ENCODE measurements at places on chromosomes 5 and 9.

DNA sequence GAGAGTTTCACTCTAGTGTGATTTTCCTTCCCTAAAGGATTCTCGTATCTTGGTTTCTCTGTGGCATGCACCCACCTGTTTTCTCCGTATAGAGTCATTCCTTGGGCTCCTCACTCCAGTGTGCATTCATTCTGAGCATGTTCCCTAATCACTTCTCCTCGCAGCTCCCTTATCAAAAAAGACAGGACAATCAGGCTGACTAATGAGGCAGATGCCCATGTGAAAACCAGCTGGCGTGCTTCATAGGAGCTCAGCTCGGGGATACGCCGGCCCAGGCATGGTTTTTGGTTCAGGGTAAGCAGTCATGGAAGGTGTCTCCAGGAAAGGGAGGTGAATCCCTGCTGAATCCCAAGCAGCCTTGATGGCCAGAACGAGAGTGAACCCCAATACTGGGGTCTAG is 41.2 kb upstream of the INSYN2B start:
- no peak for DNase-seq

- no peak for DNase-seq
These were observed 234.5 kb upstream of the TRIM32 start for GRCh38 chr9:116452634-116453033.

- DNase-seq = no peak
These were observed 10.8 kb upstream of the CCDC152 start for GRCh38 chr5:42745856-42746255.

DNA sequence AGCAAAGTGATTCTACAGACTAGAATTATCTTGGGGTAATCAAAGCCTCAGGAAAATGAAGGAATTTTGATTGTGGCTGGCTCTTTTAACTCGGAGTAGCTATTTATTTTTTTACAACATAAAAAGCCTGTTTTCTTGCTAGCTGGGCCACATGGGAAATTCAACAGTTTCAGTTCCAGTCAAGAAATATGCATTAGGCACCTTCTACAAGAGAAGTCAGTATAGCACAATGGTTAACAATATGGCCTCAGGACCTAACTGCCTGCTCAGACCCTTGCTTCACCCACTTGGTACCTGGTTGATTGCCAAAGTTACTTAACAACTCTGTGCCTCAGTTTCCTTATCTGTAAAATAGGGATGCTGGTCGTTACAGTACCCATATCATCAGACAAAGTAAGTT is 586.2 kb downstream of the ZNF608 start:
- DNase-seq = no peak

GRCh38 chr9:109026306-109026705 is 13.0 kb upstream of the CTNNAL1 start:
- no peak for DNase-seq

DNA sequence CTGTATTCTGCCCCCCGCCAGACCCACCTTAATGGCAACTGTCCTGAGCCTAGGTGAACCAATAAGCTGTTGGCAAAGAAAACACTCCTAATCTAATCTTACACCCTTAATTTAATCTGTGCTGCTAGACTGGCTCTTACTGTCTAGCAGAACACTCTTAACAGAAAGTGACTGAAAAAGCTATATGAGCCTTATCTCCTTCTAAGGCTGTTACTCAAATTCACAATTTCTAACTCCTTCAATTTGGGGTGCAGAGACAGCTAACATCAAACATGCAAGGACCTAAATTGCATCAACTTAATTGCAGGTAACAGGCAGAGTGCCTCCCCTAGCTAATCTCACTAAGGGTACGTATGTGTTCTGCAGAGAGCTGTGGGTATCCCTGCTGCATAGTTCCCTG is 49.5 kb upstream of the MAP1B start:
- DNase-seq = no peak

DNA sequence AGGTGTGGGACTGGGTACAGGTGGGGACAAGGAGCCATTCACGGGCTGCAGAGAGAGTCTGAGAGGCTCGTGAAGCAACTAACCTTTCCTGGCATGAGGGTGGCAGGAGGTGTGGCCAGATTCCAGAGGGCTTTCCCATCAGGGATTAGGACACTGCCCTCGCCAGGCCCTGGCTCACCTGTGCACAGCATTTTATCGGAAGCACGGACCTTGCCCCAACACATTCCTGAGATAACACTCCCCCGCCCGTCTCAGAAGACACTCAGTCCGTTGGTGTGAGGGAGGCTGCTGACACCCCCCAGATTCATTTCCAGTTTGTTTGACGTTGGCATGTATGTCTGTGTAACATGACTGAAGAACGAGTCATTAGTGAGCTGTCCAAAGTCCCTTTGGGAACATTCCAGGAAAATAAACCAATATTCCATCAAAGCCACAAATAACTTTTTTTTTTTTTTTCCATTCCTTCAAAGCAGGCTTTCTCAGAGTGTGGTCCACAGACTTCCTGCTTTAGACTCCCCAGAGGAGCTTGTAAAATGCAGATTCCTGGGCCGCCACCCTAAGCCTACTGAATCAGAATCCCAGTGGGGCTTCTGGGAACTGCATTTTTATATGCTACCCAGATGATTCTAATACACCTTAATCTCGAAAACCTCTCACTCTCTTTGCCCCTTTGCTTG is 23.4 kb downstream of the WWC1 start:
- no peak for DNase-seq

DNA sequence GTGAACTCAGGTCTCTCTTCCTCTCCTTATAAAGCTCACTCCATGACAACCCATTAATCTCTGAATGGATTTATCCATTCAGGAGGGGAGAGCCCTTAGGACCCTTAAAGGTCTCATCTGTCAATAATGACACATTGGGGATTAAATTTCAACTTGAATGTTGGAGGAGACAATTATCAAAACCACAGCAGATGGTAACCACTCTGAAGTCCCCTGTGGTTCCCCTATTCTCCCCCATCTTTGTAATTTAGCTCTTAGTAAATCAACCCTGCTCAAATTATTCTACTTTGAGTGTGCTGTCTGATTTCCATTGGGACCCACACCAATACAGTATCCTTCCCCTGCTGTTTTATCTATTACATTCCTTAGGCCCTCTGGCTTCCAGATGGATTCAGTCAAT is 72.0 kb upstream of the RAI14 start:
- no peak for DNase-seq

GRCh38 chr5:124260921-124261515 is 485.4 kb downstream of the ZNF608 start:
- DNase-seq = no peak

DNA sequence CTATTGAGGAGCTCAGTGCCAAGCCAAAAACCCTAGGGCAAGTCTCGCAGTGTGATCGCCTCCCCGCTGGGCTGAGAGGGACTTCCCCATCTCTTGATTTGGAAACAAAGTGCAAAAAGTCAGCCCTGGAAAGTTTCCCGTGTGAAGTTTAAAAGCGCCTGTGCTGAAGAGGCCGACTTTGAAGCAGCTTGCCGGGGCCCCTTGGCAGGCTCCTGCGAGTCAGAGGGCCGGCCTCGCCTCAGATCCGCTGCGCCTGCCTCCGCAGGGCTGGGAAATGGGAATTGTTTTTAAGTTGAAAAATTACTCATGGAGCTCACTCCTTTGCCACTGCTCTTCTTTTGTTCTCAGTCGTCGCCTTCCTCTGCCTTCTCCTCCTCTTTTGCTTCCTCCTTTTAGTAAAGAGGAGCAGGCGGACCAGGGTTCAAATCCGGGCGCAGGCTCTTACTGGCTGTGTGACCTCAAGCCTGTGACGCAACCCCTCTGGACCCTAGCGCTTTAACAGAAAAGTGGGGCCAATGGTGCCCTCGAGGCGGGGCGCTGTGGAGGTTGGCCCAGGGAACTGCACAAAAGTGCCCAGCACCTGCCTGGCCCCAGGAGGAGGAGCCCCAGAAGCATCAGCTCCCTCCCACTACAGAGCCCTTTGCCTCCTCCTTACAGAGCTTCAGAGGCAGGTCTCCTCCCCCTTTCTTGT is 14.7 kb upstream of the LHX2 start:
- DNase-seq = no peak
